GM20000 (cell line): ENCODE measurements at places on chromosomes 7 and 10.

GRCh38 chr10:125132344-125132743 is 28.0 kb downstream of the CTBP2 start:
- DNase-seq = no peak

- DNase-seq = no peak
Observed at GRCh38 chr10:287814-288213, 152.6 kb downstream of the ZMYND11 start.

- DNase-seq = no peak
Observed at GRCh38 chr10:118981946-118982345, 47.6 kb upstream of the NANOS1 start.

GRCh38 chr10:7515439-7515838 is 104.6 kb upstream of the SFMBT2 start:
- DNase-seq = no peak
